ENCODE measurements at places on chromosomes 12 and 14. TPM values are rescaled to one million over a fixed set of nuclear protein-coding genes. Genes with fewer than 3 reads are reported as not detected.

GRCh38 chr12:76757694-76758093 is 6.2 kb upstream of the ZDHHC17 start:
- no peak overlapping the region for H3K27ac ChIP-seq
- DNase-seq = no peak
- H3K4me3 ChIP-seq = no peak overlapping the region
- H3K4me1 ChIP-seq = peaks cover 2% of the 10 kb centered on the region
- no peaks in the 10 kb centered on the region for H3K27me3 ChIP-seq
- H3K36me3 ChIP-seq = no peaks in the 10 kb centered on the region

EIF2S3B gene
- 0.22 TPM for total RNA-seq

DNA sequence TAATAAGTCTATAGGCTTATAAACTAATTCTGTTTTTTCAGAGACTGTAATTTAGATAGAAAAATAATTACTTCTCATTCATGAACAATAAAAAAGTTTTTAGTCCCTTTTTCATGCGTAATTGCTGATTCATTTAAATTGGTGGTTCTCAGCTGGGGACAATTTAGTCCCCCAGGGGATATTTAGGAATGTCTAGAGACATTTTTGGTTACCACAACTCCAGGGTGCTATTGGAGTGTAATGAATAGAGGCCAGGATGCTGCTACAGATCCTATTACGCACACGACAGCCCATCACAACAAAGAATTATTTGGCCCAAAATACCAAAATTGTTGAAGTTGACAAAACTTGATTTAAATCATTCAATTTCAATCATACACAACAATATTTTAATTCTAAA is 22.8 kb upstream of the VCPKMT start:
- no peak for DNase-seq
- H3K27me3 ChIP-seq = no peaks in the 10 kb centered on the region
- no peaks in the 10 kb centered on the region for H3K4me1 ChIP-seq
- peaks cover 33% of the 10 kb centered on the region for H3K36me3 ChIP-seq

EPS8 gene
- 18.9 TPM for total RNA-seq

GRCh38 chr12:53255996-53256395 is 12.1 kb upstream of the ESPL1 start:
- H3K36me3 ChIP-seq = peaks cover 24% of the 10 kb centered on the region
- DNase-seq = no peak
- H3K27ac ChIP-seq = no peak overlapping the region
- no peak overlapping the region for H3K4me3 ChIP-seq
- no peaks in the 10 kb centered on the region for H3K27me3 ChIP-seq

KRT2 gene
- total RNA-seq = not detected

DNA sequence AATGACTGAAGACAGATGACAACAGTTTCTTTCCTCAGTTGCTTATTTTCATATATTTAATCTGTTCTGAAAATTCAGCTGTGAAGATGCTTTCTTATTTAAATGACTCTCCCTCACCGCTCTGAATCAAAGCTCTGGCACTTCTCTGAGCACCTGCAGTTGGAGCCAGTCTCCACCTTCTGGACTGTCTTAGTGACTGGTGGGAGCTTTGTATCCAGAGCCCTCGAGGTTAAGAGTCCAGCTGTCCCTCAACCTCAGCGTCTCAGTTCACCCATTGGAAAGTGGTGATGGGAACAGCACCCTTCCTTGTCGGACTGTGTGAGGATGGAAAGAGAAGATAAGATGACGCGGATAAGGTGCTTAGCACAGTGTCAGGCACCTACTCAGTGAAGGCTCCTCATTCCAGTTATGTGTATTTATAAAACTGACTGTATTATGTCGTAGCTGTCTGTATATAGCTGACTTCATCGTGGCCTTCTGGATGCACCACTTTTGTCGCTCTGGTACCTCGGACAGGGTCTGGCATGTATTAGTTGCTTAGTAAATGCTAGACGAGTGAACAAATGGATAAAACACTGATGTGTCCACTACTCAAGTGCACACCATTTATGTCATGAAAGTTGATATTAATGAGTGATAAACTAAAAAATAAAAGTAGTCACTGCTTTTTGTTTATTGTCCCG is 34.5 kb downstream of the ELK3 start:
- H3K4me1 ChIP-seq = peaks cover 70% of the 10 kb centered on the region
- H3K36me3 ChIP-seq = peaks cover 16% of the 10 kb centered on the region
- H3K27ac ChIP-seq = no peak overlapping the region
- no peak overlapping the region for H3K4me3 ChIP-seq
- no peaks in the 10 kb centered on the region for H3K27me3 ChIP-seq
- no peak for DNase-seq

GRCh38 chr12:10214136-10214894 is 1.6 kb downstream of the GABARAPL1 start:
- H3K27ac ChIP-seq = peak overlapping the region; percentile 99
- peak overlapping the region; percentile 84 for H3K4me3 ChIP-seq
- no peak for DNase-seq
- H3K4me1 ChIP-seq = peaks cover 70% of the 10 kb centered on the region
- peaks cover 26% of the 10 kb centered on the region for H3K36me3 ChIP-seq
- H3K27me3 ChIP-seq = no peaks in the 10 kb centered on the region

FOXG1 gene
- total RNA-seq = not detected

GRCh38 chr12:121738340-121738858 is 25.8 kb downstream of the TMEM120B start:
- peaks cover 13% of the 10 kb centered on the region for H3K4me1 ChIP-seq
- no peak for DNase-seq
- no peaks in the 10 kb centered on the region for H3K27me3 ChIP-seq
- no peak overlapping the region for H3K27ac ChIP-seq
- H3K36me3 ChIP-seq = no peaks in the 10 kb centered on the region

OTX2 gene
- total RNA-seq = not detected

GRCh38 chr12:89960011-89960507 is 251.4 kb upstream of the ATP2B1 start:
- no peaks in the 10 kb centered on the region for H3K36me3 ChIP-seq
- no peak overlapping the region for H3K4me3 ChIP-seq
- H3K4me1 ChIP-seq = no peaks in the 10 kb centered on the region
- DNase-seq = no peak
- peaks cover 15% of the 10 kb centered on the region for H3K27me3 ChIP-seq

GRCh38 chr12:51521554-51522276 is 69.3 kb upstream of the SCN8A start:
- H3K36me3 ChIP-seq = no peaks in the 10 kb centered on the region
- no peaks in the 10 kb centered on the region for H3K4me1 ChIP-seq
- H3K27ac ChIP-seq = no peak overlapping the region

RFX4 gene
- not detected for total RNA-seq

DNA sequence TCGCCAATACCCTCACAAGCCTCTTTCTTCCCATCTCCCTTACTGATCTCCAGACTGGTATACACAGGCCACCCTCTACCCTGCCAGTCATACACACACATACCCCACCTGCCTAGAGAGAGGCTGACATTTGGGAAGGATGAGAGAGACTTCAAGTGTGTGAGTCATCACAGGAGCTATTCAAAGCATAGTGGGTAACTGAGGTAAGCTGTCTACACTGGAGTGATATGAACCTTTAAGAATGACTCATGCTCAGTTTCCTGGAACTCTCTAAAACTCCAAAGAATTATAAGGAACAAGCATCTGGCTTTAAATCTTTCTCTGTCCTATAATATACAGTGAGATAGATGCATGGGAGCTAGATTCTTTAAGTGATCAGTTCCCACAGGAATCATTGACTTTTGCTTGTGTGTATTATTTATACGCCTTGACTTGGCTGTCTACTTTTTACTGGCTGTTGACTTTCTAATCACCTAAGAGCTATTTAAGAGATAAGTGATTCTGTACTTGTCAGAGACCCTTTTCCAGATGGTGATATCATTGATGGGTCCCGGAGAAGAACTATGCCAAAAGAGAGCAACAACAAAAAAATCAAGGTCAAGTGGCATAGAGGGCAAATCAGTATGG is 5.8 kb downstream of the IGF1 start:
- no peak overlapping the region for H3K27ac ChIP-seq
- H3K27me3 ChIP-seq = no peaks in the 10 kb centered on the region
- DNase-seq = no peak
- H3K4me1 ChIP-seq = peaks cover 11% of the 10 kb centered on the region
- H3K36me3 ChIP-seq = no peaks in the 10 kb centered on the region

- DNase-seq = no peak
- no peak overlapping the region for H3K27ac ChIP-seq
- H3K27me3 ChIP-seq = peaks cover 24% of the 10 kb centered on the region
- no peak overlapping the region for H3K4me3 ChIP-seq
- no peaks in the 10 kb centered on the region for H3K36me3 ChIP-seq
Observed at GRCh38 chr14:70716958-70717357, 75.2 kb downstream of the TTC9 start.

TEP1 gene
- total RNA-seq = 9.7 TPM
